Stimulated activated CD8-positive, alpha-beta memory T cell treated with anti-CD3 and anti-CD28 coated beads, Interleukin-4, amount 100 ng/mL, for 1 hour (primary cell): ENCODE measurements at places on chromosomes 7 and 10.

- DNase-seq: no peak
Observed at GRCh38 chr10:128421371-128422160, 295.3 kb upstream of the MKI67 start.

- DNase-seq: no peak
Observed at GRCh38 chr10:119734396-119735332, 8.8 kb downstream of the INPP5F start.

- no peak for DNase-seq
Observed at GRCh38 chr7:41428381-41428780, 274.5 kb downstream of the INHBA start.

DNA sequence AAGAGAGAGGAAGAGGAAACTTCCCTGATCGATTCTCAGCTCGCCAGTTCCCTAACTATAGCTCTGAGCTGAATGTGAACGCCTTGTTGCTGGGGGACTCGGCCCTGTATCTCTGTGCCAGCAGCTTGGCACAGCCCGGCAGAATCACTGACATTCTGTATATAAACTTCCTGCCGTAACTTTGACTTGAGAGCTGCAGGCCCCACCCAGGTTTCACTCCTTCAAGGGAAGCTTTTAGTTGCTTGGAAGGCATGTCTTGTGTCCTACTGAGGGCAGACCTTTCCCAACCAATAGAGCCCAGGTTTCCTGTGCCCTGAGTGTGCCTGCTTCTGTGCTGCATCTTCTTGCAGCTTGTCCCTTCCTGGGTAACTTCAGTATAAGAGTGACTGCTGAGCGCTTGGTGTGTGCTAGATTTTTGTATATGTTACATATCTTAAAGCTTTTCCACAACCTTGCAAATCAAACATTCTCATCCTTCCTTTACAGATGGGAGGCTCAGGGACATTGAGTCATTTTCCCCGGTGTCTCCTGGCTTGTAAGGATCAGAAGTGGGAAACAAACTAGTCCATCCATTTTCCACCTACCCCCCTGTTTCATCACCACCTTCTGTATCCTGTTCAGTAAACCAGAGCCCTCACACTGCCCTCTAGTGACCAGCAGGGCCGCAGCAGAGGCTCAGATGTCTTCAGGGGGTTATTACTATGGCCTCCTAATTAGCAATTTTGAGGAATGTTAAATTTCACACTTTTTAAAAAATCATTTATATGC lies 225.2 kb upstream of the PRSS58 start:
- DNase-seq: no peak

DNA sequence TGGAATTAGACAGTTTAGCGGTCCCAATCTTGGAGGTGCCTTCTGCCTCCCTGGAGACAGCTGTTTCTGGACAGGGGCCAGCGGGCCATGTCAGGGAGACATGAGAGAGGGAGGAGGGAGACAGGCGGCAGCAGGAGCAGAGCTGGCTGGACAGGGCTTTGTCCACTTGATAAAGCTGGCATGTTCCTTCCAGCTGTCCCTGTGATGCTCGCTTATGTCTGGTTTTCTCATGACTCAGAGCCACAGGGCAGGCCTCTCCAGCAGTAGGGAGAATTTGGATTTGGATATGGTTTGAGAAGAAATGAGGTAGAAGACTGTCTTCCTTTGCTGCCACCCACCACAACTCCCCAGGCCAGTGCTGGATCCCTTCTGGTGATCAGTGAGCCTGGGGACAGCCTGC lies 51.7 kb upstream of the SORCS3 start:
- DNase-seq: no peak

GRCh38 chr10:43136432-43136831 lies 1.8 kb upstream of the CSGALNACT2 start:
- DNase-seq: no peak

DNA sequence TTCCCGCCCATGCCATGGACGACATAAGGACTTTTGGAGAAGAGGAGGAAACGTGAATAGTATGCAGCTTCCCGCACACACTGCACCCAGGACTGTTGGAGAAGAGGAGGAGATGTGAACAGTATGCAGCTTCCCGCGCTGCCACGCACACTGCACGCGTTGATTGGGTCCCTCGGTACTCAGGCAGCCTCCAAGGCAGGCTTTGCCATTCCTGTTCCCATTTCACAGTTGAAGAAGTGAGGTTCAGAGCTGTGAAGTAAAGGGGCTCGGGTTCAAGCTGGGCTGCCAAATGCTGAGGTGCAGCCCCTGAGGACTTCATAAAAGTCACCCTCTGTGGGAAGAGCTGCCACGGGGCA lies 147.9 kb upstream of the FAM20C start:
- DNase-seq: no peak

GRCh38 chr7:31853380-31853779 lies 166.4 kb downstream of the PPP1R17 start:
- no peak for DNase-seq
